RWPE2 (cell line): ENCODE measurements at places on chromosomes 7 and 10.

DNA sequence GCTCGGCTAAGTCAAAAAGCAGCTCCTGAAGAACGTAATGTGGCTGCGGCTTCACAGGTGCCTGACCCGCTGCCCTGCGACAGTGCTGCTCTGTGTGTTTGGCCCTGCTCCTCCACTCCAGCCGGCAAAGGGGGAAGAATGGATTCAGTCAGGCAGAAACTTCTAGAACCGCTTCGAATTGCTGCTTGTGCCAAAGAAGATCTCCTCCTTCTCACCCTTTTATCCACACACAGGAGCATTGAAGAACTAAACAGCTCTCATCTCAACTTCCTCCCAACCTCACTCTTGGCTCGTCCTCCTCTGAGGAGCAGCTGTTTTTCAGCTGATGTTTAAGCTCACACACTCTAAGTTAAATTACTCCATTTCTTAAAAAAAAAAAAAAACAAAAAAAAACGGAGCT, 651.4 kb downstream of the INHBA start:
- no peak for DNase-seq
- no peaks in the 10 kb centered on the region for H3K36me3 ChIP-seq
- no peaks in the 10 kb centered on the region for H3K27me3 ChIP-seq
- H3K4me3 ChIP-seq: no peak overlapping the region
- H3K4me1 ChIP-seq: no peaks in the 10 kb centered on the region

GRCh38 chr7:142152076-142152475, 40.6 kb downstream of the MGAM2 start:
- no peak overlapping the region for H3K27ac ChIP-seq
- DNase-seq: no peak
- no peaks in the 10 kb centered on the region for H3K4me1 ChIP-seq
- no peak overlapping the region for H3K4me3 ChIP-seq

GRCh38 chr7:120394595-120394994, 121.6 kb downstream of the KCND2 start:
- no peaks in the 10 kb centered on the region for H3K27me3 ChIP-seq
- no peaks in the 10 kb centered on the region for H3K4me1 ChIP-seq
- no peak overlapping the region for H3K4me3 ChIP-seq
- no peak overlapping the region for H3K27ac ChIP-seq
- no peaks in the 10 kb centered on the region for H3K36me3 ChIP-seq
- DNase-seq: no peak

DNA sequence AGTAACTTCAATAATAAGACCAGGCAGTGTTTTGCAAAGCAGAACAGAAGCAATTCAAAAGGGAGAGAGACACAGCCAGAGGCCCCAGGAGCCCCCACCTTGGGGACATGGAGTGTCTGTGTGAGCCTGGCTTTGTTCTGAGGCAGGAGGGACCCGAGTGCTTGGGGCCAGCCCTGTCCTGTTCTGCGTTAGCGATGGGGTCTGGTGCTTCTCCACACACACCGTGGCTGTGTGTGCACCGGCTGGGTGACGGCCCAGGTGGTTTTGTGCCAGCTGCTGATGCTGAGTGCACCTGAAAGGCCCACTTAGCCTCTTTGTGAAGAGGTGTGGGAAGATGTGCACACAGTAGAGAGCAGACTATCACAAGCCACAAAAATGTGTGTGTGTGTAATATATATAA, 468.9 kb downstream of the DNAJB6 start:
- H3K27ac ChIP-seq: no peak overlapping the region
- no peak for DNase-seq
- no peak overlapping the region for H3K4me3 ChIP-seq

DNA sequence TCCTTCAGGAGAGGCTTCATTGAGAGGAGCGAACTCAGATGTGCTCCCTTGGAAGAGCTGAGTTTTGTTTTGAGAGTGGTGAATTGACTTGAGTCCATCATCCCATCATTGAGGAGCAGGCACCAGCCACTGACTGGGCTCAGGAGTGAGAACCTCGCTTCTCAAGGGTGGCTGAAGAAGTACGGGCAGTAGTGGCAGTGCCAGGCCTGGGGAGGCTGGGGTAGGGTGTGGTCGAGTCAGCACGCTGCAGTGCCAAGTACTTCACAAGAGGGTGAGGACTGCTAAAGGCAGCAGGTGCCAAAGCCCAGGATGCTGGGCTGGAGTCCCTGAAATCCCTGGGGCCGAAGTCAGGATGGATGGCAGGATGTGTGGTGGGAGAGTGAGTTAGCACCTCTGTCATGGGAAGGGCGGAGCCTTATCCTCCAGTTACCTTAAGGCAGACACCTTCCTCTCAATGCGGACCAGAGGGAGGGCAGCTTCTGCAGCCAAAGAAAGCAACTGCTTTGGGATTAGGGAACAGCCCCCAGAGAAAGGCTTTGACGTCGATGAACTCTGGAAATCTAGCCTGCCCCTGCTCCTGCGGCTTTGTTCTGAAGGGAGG, 210.3 kb downstream of the CAMK1D start:
- H3K27ac ChIP-seq: no peak overlapping the region
- DNase-seq: no peak
- no peak overlapping the region for H3K4me3 ChIP-seq

DNA sequence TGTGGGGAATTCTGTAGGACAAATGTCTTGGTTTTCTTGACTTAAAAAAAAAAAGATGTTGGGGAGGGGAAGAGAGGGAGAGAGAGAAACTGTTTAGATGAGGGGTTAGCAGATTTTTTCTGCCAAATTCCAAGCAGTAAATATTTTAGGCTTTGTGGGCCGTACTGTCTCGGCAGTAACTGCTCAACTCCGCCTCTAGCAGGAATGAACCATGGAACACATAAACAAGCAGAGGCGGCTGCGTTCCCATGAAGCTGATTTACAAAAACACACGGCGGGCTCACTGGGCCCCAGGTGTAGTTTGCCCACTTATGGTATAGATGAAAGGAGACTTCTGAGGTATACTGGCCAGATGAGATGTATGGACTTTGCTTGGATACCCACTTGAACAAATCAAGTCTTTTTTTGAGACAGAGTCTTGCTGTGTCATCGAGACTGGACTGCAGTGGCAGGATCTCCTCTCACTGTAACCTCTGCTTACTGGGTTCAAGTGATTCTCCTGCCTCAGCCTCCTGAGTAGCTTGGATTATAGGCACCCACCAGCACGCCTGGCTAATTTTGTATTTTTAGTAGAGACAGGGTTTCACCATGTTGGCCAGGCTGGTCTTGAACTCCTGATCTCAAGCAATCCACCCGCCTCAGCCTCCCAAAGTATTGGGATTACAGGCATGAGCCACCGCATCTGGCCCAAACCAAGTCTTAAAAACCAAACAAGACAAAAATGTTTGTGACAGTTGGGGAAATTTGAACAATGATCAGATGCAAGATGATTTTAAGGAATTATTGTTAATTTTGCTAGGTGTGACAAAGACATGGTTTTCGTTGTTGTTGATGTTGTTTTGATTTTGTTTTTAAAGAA, 9.7 kb upstream of the ADAMTS14 start:
- no peaks in the 10 kb centered on the region for H3K27me3 ChIP-seq
- DNase-seq: peak; percentile 6
- no peak overlapping the region for H3K4me3 ChIP-seq
- peaks cover 6% of the 10 kb centered on the region for H3K4me1 ChIP-seq
- H3K36me3 ChIP-seq: no peaks in the 10 kb centered on the region

DNA sequence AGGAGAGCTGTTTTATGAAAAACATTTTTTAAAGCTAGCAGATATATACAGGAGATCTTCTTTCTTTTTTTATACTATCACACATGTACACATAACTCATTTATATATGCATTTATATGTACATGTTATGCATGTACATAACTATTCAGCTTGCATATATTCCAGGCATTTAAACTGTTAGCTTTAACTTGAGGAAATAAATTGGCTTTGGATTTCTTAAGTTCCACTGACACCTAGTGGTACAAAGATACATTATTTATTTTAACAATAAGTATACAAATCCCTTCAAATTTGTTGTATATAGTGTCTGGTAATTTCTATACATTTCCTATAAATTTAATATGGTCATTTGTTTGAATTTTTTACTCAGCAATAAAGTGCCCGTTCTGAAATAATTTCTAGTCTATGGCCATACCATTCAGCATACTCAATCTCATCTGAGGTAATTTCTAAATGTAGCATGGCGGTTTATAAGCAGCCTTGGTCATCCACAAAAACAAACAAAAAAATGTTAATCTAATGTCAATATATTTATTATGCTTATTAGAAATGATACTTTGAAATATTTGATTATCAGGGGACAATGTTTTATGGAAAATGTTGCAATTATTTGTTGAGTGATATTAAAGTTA, 11.6 kb downstream of the ZDHHC6 start:
- no peaks in the 10 kb centered on the region for H3K27me3 ChIP-seq
- no peak overlapping the region for H3K4me3 ChIP-seq

GRCh38 chr10:113036619-113037018, 86.6 kb downstream of the TCF7L2 start:
- no peak overlapping the region for H3K4me3 ChIP-seq
- DNase-seq: no peak
- no peak overlapping the region for H3K27ac ChIP-seq
- no peaks in the 10 kb centered on the region for H3K27me3 ChIP-seq

- H3K27me3 ChIP-seq: no peaks in the 10 kb centered on the region
- H3K36me3 ChIP-seq: no peaks in the 10 kb centered on the region
- peaks cover 11% of the 10 kb centered on the region for H3K4me1 ChIP-seq
Observed at GRCh38 chr7:134175334-134176036, 48.3 kb downstream of the LRGUK start.

DNA sequence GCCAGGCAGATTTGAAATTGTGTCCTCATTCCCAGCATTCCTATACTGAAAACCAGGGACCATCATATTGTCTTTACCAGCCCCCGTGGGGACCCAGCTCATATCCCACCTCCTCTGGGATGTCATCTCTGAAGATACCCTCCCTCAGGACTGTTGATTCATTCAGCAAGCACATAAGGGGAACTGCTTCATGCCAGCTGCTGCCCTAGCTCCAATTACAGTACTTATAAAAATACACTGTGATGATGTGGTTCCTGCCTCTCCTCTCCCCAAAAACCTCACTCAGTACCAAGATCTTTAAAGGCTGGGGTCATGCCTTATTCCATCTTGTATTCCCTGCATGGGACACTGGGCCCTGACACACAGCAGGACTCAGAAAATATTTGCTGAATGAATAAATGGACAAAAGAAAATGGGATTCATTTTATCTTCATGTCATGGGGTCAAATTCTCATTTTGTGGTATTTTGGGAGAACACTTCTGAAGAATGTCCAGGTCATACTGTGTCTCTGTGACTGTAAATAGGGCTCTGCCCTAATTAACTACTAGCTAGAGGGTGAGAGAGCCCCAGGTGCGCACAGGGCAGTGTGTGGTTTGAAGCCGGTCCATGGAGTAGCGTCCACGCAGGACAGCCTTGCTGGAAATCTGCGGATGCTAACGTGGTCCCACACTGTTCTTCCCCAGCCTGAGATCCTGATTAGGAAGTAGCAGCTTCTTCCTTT, 29.0 kb upstream of the DAGLB start:
- H3K27me3 ChIP-seq: no peaks in the 10 kb centered on the region
- no peak for DNase-seq
- H3K27ac ChIP-seq: no peak overlapping the region
- peaks cover 91% of the 10 kb centered on the region for H3K36me3 ChIP-seq

GRCh38 chr7:157152391-157152937, 13.7 kb downstream of the UBE3C start:
- H3K4me1 ChIP-seq: peaks cover 4% of the 10 kb centered on the region
- no peak overlapping the region for H3K4me3 ChIP-seq
- no peaks in the 10 kb centered on the region for H3K27me3 ChIP-seq
- H3K27ac ChIP-seq: peak overlapping the region; percentile 9
- DNase-seq: no peak
- H3K36me3 ChIP-seq: peaks cover 12% of the 10 kb centered on the region

- peaks cover 11% of the 10 kb centered on the region for H3K36me3 ChIP-seq
- DNase-seq: no peak
- H3K27ac ChIP-seq: no peak overlapping the region
- H3K4me1 ChIP-seq: no peaks in the 10 kb centered on the region
- H3K27me3 ChIP-seq: no peaks in the 10 kb centered on the region
- H3K4me3 ChIP-seq: no peak overlapping the region
Observed at GRCh38 chr10:35487336-35488034, 117.7 kb upstream of the GJD4 start.

GRCh38 chr10:128095753-128096469, 30.3 kb downstream of the MKI67 start:
- H3K4me1 ChIP-seq: no peaks in the 10 kb centered on the region
- DNase-seq: no peak
- no peak overlapping the region for H3K27ac ChIP-seq
- H3K4me3 ChIP-seq: no peak overlapping the region

GRCh38 chr10:15037691-15038090, 6.1 kb upstream of the OLAH start:
- H3K4me3 ChIP-seq: no peak overlapping the region
- no peaks in the 10 kb centered on the region for H3K27me3 ChIP-seq
- no peaks in the 10 kb centered on the region for H3K36me3 ChIP-seq
- no peaks in the 10 kb centered on the region for H3K4me1 ChIP-seq
- no peak for DNase-seq
- H3K27ac ChIP-seq: no peak overlapping the region

DNA sequence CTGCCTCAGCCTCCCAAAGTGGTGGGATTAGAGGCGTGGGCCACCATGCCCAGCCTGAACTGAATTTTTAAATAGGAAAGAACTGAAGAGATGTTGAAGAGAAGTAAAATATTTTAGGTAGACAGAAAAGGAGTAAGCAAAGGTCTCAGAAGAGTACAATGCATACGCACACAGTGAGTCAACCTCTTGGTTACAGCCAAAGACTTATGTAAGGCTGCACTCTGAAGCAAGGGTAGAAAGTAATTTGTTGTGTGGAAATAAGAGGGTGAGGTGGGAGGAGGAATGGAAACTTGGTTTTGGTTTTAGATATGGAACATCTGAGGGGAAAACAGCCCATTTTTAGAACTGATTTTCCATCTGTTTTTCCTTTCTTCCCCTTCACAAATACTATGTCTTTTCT, 17.6 kb downstream of the KRIT1 start:
- H3K4me1 ChIP-seq: no peaks in the 10 kb centered on the region
- no peak overlapping the region for H3K4me3 ChIP-seq
- no peak overlapping the region for H3K27ac ChIP-seq
- H3K27me3 ChIP-seq: no peaks in the 10 kb centered on the region
- H3K36me3 ChIP-seq: peaks cover 88% of the 10 kb centered on the region

- H3K4me1 ChIP-seq: peaks cover 29% of the 10 kb centered on the region
- no peaks in the 10 kb centered on the region for H3K27me3 ChIP-seq
- H3K4me3 ChIP-seq: no peak overlapping the region
- DNase-seq: no peak
- H3K27ac ChIP-seq: peak overlapping the region; percentile 9
Observed at GRCh38 chr10:76327441-76327840, 896.0 kb downstream of the LRMDA start.

DNA sequence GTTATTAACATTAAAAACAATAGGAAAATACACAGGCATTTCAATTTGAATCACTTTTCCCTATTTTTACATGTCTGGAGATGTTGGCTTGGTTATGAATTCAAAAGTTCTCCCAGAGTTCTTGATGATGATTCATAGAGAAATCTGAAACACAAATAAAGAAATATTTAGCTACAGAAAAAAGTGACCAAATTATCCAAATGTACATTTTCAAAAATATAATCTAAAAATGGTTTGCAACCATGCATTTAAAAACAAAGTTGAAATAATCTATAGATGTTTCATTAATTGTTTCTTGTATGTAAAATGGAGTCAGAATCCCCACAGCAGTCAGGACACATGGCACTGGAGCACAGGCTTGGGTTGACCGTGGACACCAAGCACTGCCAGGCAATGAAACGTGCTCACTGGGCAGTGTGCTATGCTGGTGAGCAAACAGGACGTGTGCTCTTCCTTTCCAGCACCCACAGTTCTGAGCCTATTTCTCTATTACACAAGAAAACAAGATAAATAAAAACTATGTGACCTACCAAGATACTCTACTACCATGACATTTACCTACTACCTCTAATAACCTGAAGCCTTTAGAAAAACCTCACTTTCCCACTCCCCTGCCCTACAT, 44.1 kb upstream of the PTPRN2 start:
- H3K27me3 ChIP-seq: no peaks in the 10 kb centered on the region
- no peak overlapping the region for H3K27ac ChIP-seq
- H3K4me3 ChIP-seq: no peak overlapping the region
- H3K4me1 ChIP-seq: no peaks in the 10 kb centered on the region
- no peak for DNase-seq
- H3K36me3 ChIP-seq: peaks cover 46% of the 10 kb centered on the region
